Sigmoid colon (tissue), 7 donors: ENCODE measurements at places on chromosomes 4 and X. TPM values are rescaled to one million over a fixed set of nuclear protein-coding genes. Genes with fewer than 3 reads are reported as not detected.

Gene CDKL2
- 5.0 TPM for total RNA-seq

Gene ATOH1
- 0.83 TPM for total RNA-seq

Gene PAGE4
- not detected for total RNA-seq

Gene PPP1R2C
- total RNA-seq, result not detected

Gene PIR
- total RNA-seq, result 14.5 TPM

Gene BRCC3
- total RNA-seq, result 15.2 TPM

DNA sequence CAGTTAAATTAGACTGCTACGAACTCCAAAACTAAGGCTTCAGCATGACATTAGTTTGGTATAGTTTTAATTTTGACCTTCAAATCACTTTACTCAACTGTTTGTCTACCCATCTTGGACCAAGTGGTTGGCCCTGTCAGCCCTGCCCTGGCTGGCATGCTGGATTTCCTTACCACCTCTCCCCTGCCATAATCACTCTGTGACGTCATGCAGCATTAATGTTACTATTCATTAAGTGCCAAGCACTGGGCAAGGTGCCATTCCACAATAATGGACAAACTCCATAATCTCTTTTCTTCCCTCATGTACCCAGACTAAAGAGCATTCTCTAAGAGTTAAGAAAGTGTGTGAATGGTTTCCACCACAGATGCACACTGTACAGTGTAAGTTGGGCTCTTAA lies 277.0 kb upstream of the INTU start:
- DNase-seq, result no peak

DNA sequence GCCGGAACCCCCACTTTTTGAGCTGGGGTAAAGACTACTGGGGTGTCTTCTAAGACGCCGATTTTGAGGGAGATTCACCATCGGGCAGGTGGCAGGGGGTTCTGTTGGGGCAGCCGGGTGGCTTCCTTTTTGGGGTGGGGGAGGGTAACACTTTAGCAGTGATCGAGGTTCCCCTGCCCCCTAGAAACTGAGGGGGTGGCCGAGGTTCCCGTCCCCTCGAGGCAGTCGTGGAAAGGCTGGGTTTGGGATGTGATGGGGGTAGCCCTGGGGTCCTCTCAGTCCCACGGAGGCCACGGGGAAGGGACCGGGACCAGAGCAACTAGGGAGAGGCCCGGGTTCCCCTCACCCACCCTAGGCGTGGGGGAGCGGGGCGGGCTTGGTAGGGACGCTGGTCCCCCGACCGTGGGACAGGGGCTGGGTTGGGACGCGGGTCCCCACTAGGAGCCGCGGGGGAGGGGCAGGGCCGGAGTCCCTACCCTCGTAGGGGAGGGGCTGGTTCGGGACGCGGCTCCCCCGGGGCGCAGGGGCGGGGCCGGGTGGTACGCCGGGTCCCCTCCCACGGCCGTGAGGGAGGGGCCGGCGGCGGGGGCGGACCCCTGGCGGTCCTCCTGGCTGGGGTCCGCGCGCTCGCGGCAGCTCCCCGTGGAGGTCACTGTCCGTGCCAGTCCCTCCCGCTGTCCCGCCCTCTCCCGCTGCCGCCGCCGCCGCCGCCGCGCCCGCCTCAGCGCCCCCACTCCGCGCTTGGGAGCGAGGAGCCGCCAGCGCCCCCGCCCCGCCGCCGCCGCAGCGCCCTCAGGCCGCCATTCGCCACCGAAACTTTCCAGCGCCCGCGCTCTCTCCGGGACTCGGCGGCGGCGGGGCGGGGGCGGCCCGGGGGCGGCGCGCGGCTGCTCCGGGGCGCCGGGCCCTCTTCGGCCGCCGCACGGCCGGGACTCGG lies at the start of gene TBL1X:
Gene TBL1X (plus strand): TSS at position 624 of the 937 bp plus-strand sequence. CDS start 188,529 bp downstream, outside the sequence.
- DNase-seq, result peak; percentile 74

GRCh38 chr4:185559915-185560281 lies 24.6 kb upstream of the PDLIM3 start:
- DNase-seq, result no peak

GRCh38 chr4:149187726-149188125 lies 627.9 kb downstream of the IQCM start:
- no peak for DNase-seq

DNA sequence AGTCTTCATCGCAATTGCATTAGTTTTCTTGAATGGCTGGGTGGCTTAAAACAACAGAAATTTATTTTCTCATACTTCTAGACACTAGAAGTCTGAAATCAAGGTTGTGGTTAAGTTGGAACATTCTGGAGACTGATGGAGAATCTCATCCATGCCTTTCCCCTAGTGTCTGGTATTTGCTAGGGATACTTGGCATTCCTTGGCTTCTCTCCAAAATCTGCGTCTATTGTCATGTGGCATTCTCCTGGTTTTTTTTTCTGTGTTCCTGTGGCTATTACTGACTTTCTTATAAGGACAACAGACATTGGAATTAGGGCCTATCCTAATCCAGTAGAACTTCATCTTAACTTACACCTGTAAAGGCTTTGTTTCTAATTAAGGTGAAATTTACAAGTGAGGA lies 272.8 kb upstream of the EPHA5 start:
- no peak for DNase-seq
